Activated T-cell treated with anti-CD3 and anti-CD28 coated beads, Interleukin-2, amount 50 U/mL, for 72 hours (primary cell): ENCODE measurements at places on chromosomes 6 and 20. TPM values are rescaled to one million over a fixed set of nuclear protein-coding genes. Genes with fewer than 3 reads are reported as not detected.

CLVS2 gene
- total RNA-seq, result not detected

IL17A gene
- total RNA-seq, result 0.22 TPM

MUC22 gene
- not detected for total RNA-seq

SLC35F1 gene
- 2.3 TPM for total RNA-seq

NKAPL gene
- not detected for total RNA-seq

MCHR2 gene
- not detected for total RNA-seq

HDGFL1 gene
- total RNA-seq, result not detected

HCK gene
- total RNA-seq, result 1.1 TPM

CRISP2 gene
- total RNA-seq, result not detected

BPI gene
- not detected for total RNA-seq

FAXC gene
- not detected for total RNA-seq

MPC1 gene
- total RNA-seq, result 23.6 TPM

GID8 gene
- 47.2 TPM for total RNA-seq

DSP gene
- 0.32 TPM for total RNA-seq

HLA-DOB gene
- 8.1 TPM for total RNA-seq

HLA-DMB gene
- 3.6 TPM for total RNA-seq

LY6G6D gene
- not detected for total RNA-seq

TGM3 gene
- total RNA-seq, result not detected
